ENCODE measurements at places on chromosomes 2 and 18.

GRCh38 chr2:210861038-210861665 is 304.8 kb downstream of the CPS1 start:
- no peak for DNase-seq

DNA sequence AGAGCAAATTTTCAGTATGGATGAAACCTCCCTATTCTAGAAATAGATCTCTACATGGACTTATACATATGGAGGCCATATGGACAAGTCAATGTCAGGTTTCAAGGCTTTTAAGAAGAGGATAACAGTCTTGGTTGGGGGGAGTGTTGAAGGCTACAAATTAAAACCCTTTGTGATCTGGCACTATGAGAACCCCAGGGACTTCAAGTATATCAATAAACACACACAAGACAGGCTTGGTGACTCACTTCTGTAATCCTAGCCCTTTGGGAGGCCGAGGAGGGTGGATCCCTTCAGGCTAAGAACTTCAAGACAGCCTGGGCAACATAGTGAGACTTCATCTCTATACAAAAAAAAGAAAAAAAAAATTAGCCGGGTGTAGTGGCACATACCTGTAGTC is 127.2 kb upstream of the SP5 start:
- no peak for DNase-seq

DNA sequence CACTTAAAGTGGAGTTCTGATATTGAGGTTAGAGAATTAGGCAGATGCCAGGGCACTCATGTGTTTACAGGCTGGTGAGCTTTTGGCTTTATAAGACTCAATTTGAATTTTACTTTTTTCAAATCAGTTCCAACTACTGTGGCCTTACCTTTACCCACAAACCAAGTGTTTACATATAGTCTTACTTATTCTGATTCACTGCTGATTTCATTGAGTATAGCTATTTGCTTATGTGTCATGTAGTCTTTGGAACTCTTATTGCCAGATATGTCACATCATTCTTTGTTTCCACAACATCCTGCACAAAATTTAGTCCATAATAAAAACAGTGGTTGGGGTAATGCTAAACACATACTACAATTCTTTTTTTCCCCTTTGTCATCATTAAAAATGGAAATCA is 96.5 kb downstream of the XIRP2 start:
- no peak for DNase-seq

- no peak for DNase-seq
These were observed 9.0 kb downstream of the CAPN10 start for GRCh38 chr2:240595381-240596079.

DNA sequence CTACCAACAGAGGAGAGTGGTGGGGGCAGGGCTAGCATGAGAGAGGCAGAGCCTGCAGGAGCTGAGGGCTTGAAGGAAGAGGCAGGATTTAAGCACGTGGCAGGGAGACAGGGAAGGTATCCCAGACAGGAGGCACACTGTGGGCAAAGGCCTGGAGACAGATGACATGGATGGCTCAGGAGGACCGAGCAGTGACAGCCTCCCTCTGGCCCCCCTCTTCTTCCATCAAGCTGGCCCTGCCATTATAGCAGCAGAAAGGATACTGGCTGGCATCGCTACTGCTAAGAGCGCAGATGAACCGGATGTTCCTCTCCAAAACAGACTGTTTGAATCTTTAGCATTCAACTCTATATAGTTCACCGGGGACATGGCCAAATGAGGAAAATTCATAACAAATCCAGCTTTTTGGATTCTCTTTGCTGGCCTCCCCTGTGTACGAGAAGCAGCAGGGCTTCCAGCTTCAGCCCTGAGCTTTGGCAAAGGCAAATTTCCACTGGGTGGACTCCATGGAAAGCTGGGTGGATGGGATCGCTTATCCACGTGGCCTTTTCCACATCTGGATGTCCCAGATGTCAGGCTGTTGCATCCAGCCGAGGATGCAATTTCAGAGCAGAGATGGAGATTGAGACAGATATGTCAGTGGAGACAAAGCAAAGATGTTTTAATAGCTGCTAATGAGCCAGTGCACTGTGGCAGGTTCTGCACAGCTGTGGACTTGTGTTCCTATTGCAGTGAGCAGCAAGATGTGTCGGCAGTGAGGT is 36.2 kb downstream of the CAPN13 start:
- no peak for DNase-seq
